ENCODE measurements at places on chromosomes 7 and 10.

- DNase-seq = no peak
These were observed 29.6 kb upstream of the ZRANB1 start for GRCh38 chr10:124912101-124912886.

- DNase-seq = no peak
These were observed 4.9 kb downstream of the COL17A1 start for GRCh38 chr10:104080762-104081161.

DNA sequence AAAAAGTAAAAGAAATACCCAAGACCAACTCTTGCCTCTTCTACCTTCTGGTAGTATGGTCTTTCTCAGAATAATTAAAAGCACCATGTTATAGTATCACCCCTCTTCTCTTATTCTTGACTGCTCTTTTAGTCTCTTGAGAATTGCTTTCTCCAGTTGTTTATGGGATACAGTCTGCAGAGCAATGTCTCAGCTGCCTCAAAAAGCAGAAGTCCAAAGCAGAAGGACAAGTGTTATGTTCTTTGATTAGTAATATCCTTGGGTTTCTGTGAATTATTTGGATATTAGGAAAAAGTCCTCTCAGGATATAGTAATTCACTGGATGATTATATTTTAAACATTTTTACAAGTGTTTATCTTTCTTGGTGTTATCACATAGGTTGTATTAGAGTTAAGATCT, 7.4 kb downstream of the TAS2R41 start:
- no peak for DNase-seq

DNA sequence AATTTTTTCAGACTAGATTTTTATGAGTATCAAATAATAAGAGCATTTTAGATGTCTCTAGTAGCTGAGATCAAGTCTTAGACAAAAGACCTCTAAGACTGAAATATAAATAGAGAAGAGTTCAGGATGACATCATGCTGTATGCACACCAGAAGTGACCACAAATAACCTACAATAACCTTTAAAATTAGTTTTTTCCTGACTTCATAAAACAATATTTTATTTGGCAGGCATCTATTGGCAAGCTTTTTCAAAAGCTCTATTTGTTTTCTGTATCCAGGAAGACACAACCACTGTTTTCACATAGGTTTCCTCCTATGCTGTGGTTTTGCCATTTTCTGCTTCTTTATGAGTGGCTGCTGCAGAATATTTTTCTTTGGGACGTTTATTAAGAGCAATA, 359.1 kb downstream of the CRPPA start:
- peak; percentile 67 for DNase-seq

DNA sequence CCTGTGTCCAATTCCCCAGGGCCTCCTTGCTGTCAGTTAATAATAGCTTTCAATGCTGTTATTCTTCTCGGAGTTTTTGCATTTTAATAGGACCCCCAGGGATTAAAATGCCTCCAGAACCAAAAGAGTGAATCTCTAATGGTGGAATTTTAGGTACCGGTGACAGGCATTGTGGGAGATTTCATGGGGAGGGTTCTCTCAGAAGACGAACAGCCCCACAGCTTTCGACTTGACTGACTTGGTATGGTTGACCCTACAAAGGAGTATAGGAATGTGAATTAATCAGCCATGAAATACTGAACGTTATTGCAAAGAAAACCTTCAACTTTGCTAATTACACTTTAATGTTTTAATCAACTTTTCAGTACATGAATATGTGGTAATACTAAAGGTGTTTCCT, 206.3 kb upstream of the FZD8 start:
- DNase-seq = no peak

- peak; percentile 23 for DNase-seq
These were observed 29.4 kb upstream of the MBL2 start for GRCh38 chr10:52801947-52802346.

- peak; percentile 66 for DNase-seq
These were observed 6.2 kb upstream of the CH25H start for GRCh38 chr10:89213191-89213808.

GRCh38 chr7:95694334-95694733, 78.0 kb upstream of the DYNC1I1 start:
- DNase-seq = no peak

DNA sequence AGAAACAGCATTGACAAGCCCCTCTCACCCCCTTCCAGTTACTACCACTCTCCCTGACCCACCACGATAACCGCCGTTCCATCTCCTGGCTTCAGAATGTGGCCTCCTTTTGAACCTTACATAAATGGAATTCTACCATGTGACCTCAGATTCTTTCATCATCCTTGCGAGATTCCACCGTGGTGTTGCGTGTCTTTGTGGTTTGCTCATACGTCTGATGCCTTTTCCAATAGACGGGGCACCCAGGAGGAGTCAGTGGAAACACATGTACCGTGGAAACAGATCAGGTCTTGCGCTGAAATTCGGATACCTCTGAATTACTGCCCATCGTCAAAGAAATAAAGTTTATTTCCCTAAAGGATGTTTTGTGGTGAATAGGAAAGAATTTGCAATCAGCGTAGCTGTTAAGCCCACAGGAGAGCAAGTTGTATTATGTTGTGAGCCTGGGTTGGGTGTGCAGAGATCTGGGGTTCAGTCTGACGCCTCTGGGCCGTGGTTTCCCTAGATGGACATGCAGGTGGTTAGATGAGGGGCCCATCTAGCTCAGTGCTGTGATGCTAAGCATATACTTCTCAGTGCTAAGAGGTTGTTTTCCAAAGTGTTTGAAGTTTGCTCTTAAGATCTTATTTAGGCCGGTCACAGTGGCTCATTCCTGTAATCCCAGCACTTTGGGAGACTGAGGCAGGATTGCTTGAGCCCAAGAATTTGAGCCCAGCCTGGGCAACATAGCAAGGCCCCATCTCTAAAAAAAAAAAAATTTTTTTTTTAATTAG, 29.1 kb downstream of the GTF2IRD1 start:
- peak; percentile 97 for DNase-seq

DNA sequence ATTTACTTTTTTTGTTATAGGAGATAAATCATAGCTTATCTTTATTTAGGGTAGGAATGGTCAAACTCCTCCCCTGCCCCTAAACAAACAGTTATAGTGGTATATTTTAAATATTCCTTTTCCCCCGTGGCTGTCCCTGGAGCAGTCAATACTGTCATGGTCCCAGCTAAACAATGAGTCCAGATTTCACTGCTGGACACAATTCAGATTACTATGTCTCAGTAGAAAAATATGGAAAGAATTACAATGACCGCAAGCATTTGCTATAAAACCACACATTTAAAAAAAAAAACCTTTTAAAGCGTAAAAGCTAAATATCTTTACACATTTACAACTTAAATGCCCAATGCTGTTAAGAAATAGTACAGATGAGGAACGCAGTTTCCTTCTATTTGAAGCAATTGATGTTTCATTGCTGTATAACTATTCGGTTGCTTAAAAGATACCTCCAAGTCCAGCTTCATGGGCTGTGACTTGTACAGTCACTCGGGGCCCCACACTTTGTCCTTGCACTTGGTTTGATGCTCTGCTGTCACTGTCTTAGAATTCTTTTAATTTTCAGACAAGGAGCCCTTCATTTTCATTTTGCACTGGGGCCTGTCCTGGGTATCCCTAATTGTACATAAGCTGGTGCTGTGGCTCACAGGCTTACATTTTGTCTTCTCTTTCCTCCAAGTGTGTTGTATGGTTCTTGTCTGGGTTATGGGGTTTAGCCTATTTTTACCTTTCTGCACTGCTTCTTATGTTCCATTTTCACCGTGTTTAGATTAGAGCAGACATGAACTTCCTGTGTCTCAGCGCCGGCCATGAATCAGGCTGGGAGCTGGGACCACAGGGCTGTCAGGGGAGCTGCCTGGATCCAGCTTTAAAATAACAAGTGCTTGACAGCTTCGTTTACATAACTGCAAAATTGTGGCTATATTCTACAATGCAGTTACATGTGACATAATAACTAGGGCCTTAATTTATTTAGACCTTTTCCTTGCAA, 530.2 kb upstream of the FZD8 start:
- DNase-seq = peak; percentile 73

DNA sequence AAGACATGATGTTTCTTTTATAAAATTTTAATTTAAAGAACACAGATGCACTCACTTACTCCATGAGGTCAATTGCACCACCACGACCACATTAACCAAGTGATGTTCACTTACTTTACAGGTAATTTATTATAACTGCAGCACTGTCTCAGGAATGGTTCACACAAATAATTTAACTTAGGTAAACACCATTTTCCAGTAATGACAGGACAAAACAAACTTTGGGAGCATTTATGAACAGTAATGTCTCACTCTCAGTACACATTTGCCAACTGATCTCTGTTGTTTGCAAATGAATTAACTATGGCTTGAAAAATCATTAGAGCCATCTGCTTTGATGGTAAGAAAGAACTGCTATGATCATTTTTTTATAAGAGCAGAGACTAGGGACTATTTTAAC, 150.4 kb downstream of the ETV1 start:
- no peak for DNase-seq

DNA sequence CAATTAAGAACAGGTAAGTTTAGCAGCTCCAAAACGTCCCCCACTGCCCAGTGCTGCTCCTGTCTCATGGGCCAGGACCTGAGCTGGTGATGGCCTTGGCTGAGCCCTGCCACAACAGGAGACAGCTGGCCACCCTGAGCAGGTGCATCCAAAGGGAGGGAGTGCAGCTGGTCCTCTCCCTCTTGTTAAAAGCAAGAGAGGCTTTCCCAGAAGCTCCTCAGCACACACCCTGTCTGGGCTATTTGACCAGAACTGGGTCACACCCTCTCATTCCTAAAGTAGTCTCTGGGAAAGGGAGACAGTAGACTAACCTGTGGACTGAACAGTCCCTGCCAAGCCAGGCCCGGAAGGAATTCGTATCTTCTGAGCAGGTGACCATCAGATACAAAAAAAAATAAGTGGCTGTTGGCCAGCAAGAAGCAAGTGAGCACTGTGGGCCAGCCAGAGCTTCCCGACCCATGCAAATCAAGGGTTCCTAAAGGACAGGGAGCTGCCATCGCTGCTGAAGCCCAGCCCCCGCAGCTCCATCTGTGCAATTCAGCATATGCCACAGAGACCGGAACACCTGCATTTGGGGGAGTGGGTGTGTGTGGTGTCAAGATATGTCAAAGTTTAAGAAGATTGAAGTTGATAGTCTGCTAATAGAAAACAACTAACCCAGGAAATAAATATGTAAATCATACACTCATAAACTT, 2.1 kb upstream of the TMEM72 start:
- DNase-seq = no peak

GRCh38 chr10:104806801-104807200, 165.7 kb downstream of the SORCS3 start:
- no peak for DNase-seq

All from astrocyte of the hippocampus (primary cell).